Upper lobe of right lung (tissue), 1 donor: ENCODE measurements at places on chromosomes 7 and 10.

GRCh38 chr10:114544045-114544659 lies 113.9 kb downstream of the ABLIM1 start:
- no peak for DNase-seq
- H3K4me1 ChIP-seq, result peaks cover 19% of the 10 kb centered on the region
- H3K27ac ChIP-seq, result no peak overlapping the region
- H3K4me3 ChIP-seq, result no peak overlapping the region

DNA sequence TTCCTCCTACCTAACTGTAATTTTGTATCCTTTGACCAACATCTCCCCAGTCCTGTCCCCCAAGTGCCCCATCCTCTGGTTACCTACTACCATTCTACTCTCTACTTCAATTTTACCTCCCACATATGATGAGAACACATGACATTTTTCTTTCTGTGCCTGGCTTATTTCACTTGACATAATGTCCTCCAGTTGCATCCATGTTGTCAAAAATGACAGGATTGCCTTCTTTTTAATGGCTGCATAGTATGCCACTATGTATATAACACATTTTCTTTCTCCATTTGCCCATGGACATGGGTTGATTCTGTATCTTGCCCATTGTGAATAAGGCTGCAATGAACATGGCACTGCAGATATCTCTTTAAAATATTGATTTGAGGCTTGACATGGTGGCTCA lies 33.7 kb downstream of the GLI3 start:
- no peaks in the 10 kb centered on the region for H3K27me3 ChIP-seq
- H3K4me1 ChIP-seq, result no peaks in the 10 kb centered on the region
- H3K4me3 ChIP-seq, result no peak overlapping the region
- H3K27ac ChIP-seq, result no peak overlapping the region

DNA sequence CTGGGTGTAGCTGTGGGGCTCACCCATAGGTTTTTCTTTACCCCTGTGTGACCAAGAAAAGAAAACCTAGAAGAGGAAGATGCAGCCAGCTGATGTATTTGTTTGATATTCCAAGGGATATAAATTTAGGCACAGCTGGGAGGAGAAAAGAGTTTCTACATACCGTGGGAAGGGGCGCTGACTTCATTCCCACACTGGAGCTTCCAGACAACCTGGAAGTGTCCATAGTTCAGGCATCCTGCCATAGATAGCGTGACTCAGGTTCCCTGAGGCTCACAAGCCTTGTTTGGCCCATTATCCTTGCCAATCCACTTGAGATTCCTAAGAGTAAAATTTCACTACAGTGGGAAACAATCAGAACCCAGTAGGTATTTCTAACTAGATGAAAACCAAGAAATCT lies 371.7 kb upstream of the NRP1 start:
- no peaks in the 10 kb centered on the region for H3K4me1 ChIP-seq
- no peaks in the 10 kb centered on the region for H3K36me3 ChIP-seq
- no peak overlapping the region for H3K4me3 ChIP-seq
- no peak overlapping the region for H3K27ac ChIP-seq
- H3K27me3 ChIP-seq, result no peaks in the 10 kb centered on the region

- H3K4me1 ChIP-seq, result no peaks in the 10 kb centered on the region
- no peaks in the 10 kb centered on the region for H3K36me3 ChIP-seq
- H3K27ac ChIP-seq, result no peak overlapping the region
- H3K27me3 ChIP-seq, result no peaks in the 10 kb centered on the region
- DNase-seq, result peak; percentile 38
Measured at GRCh38 chr7:150937848-150938561, 40.1 kb downstream of the KCNH2 start.

DNA sequence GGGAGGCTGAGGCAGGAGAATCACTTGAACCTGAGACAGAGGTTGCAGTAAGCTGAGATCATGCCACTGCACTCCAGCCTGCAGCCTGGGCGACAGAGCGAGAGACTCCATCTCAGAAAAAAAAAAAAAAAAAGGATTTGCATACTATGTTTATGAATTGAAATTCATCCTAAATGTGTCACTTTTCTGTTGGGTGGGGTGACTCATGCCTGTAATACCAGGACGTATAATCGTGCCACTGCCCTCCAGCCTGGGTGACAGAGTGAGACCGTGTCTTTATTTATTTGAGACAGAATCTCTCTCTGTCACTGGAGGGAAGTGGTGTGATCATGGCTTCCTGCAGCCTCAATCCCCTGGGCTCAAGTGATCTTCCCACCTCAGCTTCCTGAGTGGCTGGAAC lies 5.8 kb downstream of the ZNF212 start:
- H3K27ac ChIP-seq, result no peak overlapping the region
- no peak for DNase-seq
- H3K4me3 ChIP-seq, result no peak overlapping the region
- H3K27me3 ChIP-seq, result no peaks in the 10 kb centered on the region

DNA sequence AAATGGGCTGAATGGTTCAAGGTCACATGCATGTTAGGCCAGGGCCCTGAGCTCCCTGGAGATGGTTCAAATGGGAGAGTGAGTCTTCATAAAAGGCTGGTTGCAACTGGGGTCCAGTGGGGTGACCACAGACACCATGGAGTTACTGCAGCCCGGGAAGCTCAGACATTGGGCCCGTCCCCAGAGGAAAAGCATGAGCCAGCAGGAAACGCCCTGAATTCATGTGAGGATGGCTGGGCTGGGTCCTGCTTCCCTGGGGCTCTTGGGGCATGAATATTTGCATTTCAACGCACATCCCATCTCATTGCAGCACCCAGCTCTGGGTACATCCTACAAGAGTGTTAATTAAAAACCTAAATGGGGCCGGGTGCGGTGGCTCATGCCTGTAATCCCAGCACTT lies 549.0 kb downstream of the TCERG1L start:
- no peaks in the 10 kb centered on the region for H3K27me3 ChIP-seq
- DNase-seq, result peak; percentile 38
- H3K4me1 ChIP-seq, result no peaks in the 10 kb centered on the region
- H3K36me3 ChIP-seq, result no peaks in the 10 kb centered on the region

- H3K27ac ChIP-seq, result no peak overlapping the region
- no peaks in the 10 kb centered on the region for H3K27me3 ChIP-seq
- H3K4me3 ChIP-seq, result no peak overlapping the region
- no peaks in the 10 kb centered on the region for H3K4me1 ChIP-seq
- no peak for DNase-seq
Measured at GRCh38 chr7:22464299-22464698, 35.7 kb downstream of the STEAP1B start.

DNA sequence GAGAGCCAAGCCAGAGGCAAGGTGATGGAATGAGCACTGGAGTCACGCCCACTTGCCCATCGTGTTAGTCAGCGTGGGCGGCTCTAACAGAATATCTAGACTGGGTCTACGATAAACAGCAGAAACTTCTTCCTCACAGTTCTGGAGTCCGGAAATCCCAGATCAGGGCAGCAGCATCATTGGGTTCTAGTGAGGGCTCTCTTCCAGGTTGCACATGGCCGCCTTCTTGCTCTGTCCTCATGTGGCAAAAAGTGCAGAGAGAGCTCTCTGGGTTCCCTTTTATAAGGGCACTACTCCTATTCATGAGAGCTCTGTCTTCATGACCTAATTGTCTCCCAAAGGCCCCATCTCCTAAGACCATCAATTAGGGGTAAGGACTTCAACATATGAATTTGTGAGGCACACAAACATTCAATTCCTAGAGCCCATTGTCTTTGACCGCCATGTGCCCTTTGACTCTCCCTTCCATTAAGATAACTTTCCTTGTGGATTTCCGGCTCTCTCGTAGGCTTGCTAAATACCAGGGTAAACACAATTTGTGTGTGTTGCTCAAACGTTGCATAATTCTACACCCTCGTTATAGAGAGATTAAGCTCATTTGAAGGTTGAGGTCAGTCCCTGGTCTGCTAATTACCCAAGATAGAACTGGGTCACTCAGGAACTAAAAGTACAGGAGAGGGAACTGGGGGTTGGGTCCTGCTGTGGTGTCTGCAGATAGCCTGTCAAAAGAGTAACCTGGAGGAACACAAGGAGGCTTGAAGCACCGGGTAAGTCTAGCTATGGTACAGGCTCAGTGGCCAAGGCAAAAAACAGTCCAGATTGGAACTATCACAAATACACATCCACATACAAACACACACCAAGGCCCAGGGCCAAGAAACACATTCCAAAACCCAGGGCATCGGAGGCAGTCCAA lies 28.7 kb upstream of the USP6NL start:
- no peak for DNase-seq
- H3K27me3 ChIP-seq, result no peaks in the 10 kb centered on the region
- no peak overlapping the region for H3K4me3 ChIP-seq
- H3K4me1 ChIP-seq, result no peaks in the 10 kb centered on the region
- no peaks in the 10 kb centered on the region for H3K36me3 ChIP-seq

DNA sequence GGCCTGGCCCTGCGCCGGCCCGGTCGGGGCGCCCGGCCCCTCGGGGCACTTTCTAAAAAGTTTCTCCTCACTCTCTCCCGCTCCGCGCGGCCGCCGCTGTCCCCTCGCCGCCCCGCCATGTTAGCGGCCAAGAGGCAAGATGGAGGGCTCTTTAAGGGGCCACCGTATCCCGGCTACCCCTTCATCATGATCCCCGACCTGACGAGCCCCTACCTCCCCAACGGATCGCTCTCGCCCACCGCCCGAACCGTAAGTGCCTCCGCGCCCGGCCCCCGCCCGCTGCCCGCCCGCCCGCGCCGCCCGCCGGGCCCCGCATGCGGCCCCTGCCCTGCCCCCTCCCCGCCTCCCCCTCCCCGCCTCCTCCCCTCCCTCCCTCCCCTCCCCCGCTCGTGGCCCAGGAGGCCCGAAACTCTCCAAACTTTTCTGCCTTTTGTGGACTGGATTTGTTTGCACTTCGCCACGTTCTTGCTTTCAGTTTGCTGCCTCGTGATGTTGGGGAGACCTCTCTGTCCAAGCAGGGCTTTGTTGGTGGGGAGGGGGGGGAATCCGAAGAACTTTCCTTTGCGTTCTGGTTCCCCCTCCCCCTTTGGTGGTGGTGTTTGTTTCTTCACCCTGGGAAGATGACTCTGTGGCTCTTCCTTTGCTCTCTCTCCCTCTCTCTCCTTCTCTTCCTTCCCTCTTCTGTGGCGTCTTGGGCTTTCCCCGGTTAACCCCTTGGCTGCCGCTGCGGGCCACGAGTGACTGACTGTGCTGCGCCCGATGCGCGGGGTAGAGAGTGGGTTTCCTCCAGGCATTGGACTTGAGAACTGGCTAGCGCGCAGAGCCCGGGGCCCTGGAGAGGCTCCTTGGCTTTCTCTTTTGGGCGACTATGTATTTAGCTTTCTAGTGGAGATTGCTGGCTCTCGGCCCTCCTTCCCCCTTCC lies 1.6 kb downstream of the TCF7L2 start:
- no peaks in the 10 kb centered on the region for H3K36me3 ChIP-seq
- no peaks in the 10 kb centered on the region for H3K27me3 ChIP-seq
- peaks cover 39% of the 10 kb centered on the region for H3K4me1 ChIP-seq
- peak overlapping the region; percentile 84 for H3K4me3 ChIP-seq
- peak; percentile 86 for DNase-seq

GRCh38 chr7:105268056-105268455 lies 120.7 kb downstream of the SRPK2 start:
- no peaks in the 10 kb centered on the region for H3K36me3 ChIP-seq
- H3K4me3 ChIP-seq, result peak overlapping the region; percentile 56

DNA sequence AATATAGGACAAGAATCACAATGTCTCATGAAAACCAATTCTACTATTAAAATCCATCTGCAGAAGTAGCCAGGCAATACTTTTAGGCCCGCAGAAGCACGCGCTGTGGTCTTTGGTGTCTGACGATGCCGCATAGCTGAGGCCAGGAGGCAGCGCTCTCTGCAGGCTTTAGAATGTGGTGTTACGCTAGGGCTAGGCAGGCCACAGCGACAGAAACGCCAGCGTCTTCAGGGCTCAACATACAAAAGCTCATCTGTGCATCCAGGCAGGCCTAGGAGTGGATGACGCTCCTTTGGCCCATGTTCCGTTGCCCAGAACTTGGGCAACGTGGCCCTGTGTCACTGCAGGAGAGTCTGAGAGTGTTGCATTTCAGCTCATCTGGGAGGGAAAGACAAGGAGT lies 601.1 kb upstream of the FOXK1 start:
- H3K4me3 ChIP-seq, result no peak overlapping the region
- H3K36me3 ChIP-seq, result no peaks in the 10 kb centered on the region
- no peak overlapping the region for H3K27ac ChIP-seq
- H3K27me3 ChIP-seq, result no peaks in the 10 kb centered on the region
- no peaks in the 10 kb centered on the region for H3K4me1 ChIP-seq

DNA sequence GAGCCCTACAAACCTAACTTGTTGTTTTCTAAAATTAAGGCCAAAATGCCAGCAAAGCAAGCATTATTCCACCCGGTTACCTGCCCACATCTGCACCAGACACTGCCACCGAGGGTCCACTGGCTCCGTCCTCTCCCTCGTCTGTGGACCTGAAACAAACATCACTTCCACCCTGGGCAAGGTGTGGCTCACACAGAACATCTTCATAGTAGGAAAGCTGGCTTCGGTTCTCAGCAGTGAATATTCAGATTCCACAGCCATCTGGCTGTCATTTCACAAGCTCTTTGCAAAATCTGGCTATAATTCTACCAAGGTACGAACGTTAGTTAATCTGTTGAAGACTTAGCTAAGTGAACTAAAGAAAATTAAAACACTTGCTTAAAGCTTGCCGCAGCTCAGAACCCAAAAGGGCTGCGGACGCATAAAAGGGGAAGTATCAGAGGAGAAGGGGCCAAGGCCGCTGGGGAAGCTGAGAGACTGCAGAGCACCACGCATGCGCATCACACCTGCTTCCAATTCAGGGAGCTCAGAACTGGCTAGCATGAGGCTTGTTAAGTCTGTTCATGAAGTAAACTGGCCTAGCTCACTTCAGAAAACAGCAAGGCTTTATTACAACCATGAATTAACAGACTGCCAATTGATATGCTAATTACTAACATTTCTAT lies 46.1 kb downstream of the PTPRN2 start:
- H3K4me3 ChIP-seq, result no peak overlapping the region
- no peaks in the 10 kb centered on the region for H3K36me3 ChIP-seq
- no peaks in the 10 kb centered on the region for H3K4me1 ChIP-seq
- no peak for DNase-seq
- no peaks in the 10 kb centered on the region for H3K27me3 ChIP-seq

GRCh38 chr7:150378115-150378852 lies 846 bp upstream of the ZNF775 start:
- H3K4me3 ChIP-seq, result peak overlapping the region; percentile 96
- peaks cover 36% of the 10 kb centered on the region for H3K4me1 ChIP-seq
- peaks cover 12% of the 10 kb centered on the region for H3K36me3 ChIP-seq

- DNase-seq, result no peak
- no peaks in the 10 kb centered on the region for H3K36me3 ChIP-seq
- no peak overlapping the region for H3K4me3 ChIP-seq
- peaks cover 10% of the 10 kb centered on the region for H3K4me1 ChIP-seq
- H3K27me3 ChIP-seq, result peaks cover 61% of the 10 kb centered on the region
Measured at GRCh38 chr7:157694376-157694665, 357.5 kb downstream of the DNAJB6 start.

DNA sequence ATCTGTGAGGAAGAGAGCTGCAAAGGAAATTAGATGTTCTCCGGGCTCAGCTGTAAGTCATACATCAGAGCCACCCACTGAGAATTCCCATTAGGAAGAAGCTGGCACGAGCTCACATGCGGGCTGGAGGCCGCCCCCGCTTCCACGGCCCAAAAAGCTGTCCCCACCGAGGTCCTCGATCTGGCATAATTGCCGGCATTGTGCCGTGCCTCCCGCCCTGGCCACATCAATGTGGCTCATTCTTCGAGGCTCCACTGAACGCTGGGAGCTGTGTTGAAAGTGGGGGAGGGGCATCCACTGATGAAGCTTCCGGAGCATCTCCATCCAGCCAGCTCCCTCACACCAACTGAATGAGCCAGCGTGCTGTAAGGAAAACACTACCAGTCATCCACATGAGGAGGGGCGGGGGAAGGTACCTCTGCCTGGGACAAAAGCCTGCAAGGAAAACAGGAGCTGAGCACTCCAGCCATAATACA lies 173.1 kb downstream of the PTPRN2 start:
- no peak overlapping the region for H3K27ac ChIP-seq
- DNase-seq, result no peak
